IPS DF 19.7 (cell line): ENCODE measurements at places on chromosomes 3 and 15.

GRCh38 chr15:34802803-34803750, 7.7 kb upstream of the ACTC1 start:
- no peak for DNase-seq

DNA sequence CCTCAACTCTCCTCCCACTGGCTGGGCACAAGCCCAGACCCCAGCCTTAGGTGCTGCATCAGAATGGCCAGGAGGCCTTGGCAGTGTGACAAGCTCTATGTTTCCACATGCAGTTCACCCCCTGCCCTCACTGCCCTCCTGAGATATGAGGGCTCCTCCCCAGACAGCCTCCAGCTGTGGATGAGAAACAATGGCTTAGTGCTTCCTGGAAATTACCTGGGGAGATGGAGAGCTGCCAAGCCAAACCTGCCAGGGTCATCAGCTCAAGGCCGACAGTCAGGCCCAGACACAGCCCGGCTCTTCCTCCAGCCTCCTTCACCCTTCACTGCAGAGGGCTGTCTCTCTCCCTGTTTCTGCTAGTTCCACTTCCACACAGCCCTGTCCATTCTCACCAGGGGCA, 76.3 kb downstream of the MYLK start:
- no peak for DNase-seq

DNA sequence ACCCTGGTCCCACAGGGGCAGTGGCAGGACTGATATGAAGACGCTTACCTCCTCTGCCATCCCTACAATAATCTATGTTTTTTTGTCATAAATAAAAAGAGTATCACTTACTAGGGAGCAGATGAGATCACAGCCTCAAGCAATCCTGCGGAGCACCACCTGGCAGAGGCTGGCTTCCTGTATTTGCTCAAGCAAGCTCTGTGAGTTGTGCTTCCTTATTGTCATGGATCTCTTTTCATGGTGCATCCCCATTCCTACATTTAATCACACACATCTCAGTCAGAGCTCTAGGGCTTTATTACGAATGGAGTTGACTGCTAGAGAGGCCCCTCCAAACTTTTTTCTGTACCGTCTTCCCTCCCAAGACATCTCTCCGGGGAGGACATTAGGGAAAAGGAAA, 186.0 kb downstream of the UBE2E2 start:
- DNase-seq: peak; percentile 50

DNA sequence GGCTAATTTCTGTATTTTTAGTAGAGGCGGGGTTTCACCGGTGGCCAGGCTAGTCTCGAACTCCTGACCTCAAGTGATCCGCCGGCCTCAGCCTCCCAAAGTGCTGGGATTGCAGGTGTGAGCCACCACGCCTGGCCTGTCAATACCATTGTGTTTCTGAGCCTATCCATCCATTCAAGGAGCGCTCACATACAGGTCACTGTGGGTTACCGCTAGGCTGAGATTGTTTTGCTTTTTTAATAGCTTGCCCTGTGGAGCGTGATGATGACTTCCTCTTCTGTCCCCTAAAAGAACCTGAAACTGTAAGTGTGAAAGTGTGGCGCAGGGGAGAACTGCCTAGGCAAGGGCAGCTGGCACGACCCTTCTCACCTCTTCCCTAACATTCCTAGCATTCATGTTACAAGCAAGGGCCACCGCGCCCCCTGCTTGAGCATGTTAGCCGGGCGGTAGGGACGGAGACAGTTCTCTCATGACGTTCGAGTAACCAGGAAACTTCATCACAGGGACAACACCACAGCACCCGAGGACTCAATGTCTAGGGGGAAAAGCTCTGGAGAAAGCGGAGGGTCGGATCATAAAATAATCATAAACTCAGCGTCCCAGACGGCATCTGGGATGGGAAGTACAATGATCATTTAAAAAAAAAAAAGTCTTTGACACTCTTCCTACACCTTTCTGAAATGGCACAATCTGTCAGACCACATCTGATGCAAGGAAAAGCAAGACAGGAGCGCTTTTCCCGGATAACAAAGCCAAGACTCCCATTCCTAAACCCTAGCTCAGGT, 790 bp downstream of the LAMP3 start:
- no peak for DNase-seq

- DNase-seq: no peak
Observed at GRCh38 chr3:25520926-25521559, 93.0 kb downstream of the RARB start.

- no peak for DNase-seq
Observed at GRCh38 chr3:132569580-132569979, 27.5 kb upstream of the ACKR4 start.

- no peak for DNase-seq
Observed at GRCh38 chr3:58386626-58387365, 46.8 kb downstream of the PDHB start.
